ENCODE measurements at places on chromosomes 1 and 21.

DNA sequence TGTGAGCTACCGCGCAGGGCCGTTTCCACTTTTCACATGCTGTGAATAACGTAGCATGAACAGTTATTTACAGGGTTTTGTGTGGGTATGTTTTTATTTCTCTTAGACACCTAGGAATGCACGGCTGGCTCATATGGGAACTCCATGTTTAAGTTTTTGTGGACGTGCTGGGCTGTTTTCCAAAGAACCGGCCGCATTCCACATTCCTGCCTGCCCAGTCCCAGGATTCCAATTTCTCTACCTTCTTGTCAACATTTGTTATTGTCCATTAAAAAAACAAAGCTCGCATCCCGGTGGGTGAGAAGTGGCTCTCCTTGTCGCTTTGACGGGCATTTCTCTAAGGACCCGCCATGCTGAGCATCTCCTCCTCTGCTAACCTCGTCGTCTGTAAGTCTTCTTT, 47.1 kb upstream of the LRRC3 start:
- DNase-seq = no peak

- DNase-seq = peak; percentile 43
Observed at GRCh38 chr1:160260406-160261382, 1.7 kb downstream of the DCAF8 start.

DNA sequence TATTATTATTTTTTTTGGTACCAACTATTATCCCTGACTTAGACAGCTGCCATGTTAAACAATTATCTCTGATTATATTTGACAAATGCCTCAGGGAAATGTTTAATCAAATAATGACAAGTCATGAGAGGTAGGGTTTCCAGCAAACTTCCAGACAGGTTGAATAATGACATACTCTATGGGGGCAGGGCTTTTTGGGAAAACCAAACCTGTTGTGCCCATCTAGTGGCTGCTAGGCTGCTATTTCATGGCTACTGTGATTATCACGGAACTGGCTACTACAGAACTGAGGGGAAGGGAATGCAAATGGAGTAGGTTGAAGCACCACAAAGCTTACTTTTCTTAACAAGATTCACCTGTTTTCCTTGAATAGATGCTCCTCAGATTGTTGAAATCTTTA, 77.6 kb downstream of the DUSP10 start:
- no peak for DNase-seq

DNA sequence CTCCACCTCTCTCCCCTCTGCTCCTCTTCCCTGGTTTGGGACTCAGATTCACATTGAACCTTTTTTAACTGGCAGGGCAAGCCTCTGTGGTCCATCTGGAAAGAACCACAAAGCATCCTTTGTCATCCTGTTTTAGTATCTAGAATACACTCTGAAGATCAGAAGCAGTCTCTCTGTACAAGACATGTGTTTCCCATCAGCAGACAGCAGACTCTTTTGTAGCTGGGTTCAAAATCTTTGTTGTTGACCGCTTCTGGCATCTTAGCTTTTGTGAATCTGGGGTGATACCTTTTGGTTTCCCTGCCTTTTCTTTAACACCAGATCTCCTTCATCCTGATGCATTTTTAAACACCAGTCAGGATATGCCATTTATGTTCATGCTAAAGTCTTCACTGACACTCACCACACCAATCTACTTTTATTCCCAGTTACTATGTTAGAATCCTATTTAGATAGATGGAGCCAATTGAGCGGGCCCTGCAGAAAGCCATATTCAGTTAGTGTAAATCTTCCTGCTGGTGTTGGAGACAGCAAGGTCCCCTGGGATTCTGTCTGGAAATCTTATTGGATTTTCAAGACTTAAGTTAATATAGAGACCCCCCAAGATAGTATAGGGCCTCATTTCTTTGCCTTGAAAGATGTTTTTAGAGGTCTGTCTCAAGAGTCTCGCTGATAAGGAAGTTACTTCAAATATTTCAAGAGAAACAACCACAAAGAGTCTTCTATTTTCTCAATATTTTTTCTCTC, 51.1 kb downstream of the ST6GALNAC3 start:
- DNase-seq = no peak

DNA sequence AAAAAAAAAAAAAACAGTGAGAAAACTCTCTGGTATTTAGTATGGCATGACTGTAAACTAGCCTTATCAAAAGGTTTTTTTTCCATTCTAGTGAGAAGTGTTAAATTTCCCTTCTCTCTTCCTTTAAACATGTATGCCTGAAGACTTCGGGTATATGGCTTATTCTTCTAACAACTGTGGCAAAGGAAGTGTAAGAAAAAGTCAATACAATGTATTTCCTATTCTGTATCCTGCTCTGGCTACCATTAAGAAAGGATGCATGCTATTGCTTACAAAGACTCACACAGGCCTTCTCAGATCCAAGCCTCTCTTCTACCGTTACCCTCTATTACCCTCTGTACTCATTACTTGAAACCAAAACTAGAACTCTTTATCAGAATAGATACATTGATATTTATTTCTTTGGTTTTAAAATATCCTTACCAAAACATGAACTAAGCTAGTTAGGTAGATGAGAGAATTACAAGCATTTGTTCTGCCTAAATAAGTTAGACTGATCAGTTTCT, 8.4 kb downstream of the CEPT1 start:
- DNase-seq = no peak

GRCh38 chr1:28833381-28833780, 21.4 kb downstream of the OPRD1 start:
- DNase-seq = no peak

DNA sequence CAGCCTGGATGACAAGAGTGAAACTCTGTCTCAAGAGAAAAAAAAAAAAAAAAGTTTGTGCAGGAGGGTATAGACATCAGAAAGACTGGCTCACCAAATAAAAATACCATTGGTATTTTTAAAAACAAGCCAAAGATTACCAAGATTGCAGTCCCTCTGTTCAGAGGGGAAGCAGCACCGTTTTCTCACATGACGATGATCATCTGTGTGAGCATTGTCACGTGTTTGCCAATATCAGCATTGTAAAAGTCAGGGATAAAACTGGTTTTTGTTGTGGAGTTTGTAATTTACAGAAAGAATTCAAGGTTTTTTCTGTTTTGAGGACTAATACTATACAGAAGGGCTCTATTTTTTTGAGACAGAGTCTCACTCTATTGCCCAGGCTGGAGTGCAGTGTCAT, 26.5 kb downstream of the ZNF362 start:
- DNase-seq = no peak

DNA sequence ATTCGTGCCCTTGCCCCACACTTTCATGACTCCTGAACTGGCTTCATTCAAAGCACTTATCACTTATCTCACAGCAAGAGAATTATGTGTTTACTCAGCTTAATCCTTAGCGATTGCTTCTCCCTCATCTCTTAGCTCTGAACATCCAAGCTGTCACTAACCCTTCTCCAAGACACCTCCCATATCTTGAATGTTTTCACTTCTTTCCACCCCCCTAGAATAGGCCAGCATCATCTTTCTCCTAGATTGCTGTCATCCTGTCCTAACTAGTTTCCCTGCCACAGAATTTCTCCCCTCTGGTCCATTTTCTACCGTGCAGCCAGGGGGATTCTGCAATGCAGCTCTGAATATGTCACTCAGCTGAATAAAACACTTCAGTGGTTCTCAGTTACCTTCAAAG, 68.6 kb upstream of the SPATA6 start:
- DNase-seq = no peak

DNA sequence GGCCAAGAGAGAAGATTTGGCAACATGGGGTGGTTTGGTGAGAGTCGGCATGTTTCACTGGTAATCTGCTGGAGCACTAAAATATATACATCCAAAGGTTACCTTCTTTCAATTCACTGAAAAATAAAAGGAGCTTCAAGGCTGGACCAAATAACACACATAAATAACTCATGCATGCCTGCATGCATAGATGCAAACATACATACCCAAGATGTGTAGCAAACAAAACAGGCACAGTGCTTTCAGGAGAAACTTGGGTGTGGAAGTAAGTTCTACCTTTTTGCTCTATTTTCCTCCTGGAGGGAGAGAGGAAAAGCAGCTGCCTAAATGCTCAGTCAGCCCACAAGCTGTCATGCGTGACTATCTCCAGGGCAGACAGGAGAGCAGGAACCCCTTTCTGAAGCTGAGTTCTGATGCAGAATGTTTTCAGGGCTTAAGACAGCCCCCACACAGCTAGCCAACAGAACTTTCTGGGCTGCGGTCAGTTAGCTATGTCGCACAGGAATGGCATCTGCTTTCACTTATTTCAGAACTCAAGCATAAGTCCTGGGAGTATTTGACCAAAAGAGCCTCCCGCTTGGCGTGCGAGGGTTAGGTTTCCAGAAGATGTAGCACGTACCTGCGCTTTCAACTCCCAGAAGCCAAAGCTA, 166.2 kb downstream of the TOMM20 start:
- DNase-seq = peak; percentile 71

DNA sequence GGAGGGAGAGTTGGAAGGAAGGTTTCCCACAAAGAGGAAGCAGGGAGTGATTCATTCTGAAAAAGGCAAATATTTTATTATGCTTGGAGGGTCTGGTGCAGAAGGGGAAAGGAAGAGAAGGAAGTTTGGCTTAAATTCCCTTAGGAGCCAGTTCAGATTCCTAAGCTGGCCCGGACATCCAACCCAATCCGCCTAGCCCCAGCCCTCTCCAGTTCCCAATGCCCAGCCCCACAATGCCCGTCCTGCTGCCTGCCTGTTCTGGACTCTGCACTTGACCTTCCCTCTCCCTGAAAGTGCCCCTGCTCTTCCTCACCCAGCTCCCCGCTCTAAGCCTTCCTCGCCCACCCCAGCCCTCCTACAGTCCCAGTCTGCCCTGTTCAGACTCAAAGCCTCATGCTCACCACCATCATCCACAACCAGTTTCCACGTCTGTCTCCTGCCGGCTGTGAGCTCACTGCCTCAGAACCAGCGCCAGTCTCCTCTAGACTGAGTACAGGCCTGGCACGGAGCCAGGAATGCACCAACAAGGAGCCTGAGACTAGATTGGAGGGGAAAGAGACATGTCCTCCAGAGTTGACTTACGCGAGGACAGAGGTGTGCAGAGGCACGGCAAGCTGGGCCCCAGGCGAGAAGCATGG, 18.9 kb downstream of the CAPN2 start:
- no peak for DNase-seq

GRCh38 chr1:19457607-19458006, 27.7 kb downstream of the CAPZB start:
- DNase-seq = no peak

DNA sequence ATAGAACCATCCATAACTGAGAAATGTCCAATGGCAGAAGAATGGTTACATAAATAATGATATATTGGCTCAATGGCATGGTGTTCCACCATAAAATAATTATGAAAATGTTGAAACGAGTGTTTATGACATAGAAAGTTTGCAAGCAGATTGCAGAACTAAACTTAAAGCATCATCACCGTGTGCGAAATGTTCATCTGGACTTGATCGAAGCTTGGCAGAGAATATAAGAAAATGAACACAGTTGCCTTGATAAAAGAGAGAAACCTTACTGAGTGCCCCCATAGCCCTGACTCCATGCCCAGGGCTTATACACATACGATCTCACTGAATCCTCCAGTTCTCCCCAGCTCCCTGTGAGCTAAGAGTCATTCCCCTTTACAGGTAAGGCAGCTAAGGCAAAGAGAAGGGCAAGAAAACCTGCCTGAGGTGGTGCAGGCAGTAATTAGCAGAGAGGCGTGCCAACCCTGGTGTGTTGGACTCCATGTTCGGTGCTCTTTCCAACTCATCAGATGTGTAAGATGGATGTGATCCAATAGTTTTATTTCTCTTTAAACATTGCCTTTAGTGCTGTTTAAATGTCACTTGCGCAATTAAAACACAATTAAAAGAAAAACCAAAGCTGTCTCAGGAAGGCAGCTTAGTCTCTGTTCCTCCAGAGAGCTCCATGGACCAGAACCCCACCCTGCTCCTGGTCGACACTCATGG, 21.8 kb upstream of the SPOCD1 start:
- DNase-seq = no peak

- DNase-seq = no peak
Observed at GRCh38 chr1:20318971-20319370, 28.3 kb downstream of the VWA5B1 start.

GRCh38 chr1:81296601-81297000, 504.1 kb upstream of the ADGRL2 start:
- no peak for DNase-seq
